ENCODE measurements at places on chromosomes 16 and 17.

GRCh38 chr16:69253870-69254341 lies 57.2 kb upstream of the VPS4A start:
- no peak for DNase-seq

DNA sequence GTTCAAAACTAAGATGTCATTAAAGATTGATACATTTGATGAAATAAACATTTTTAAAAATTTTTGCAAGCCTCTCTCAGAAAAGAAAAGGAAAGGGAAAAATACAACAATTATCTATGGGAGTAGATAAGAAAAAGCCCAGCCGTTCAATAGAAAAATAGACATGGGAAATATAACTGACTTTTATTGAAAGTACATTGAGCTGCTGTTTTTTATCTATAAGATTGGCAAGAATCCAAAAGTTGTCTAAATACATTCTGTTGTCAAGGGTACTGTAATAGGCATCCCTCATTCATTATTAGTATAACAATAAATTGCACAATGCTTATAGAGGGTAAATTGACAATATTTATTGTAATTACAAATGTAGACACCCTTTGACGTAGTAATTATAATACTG lies 38.4 kb upstream of the IRX6 start:
- no peak for DNase-seq

- DNase-seq, result no peak
Observed at GRCh38 chr16:81143921-81144471, 47.8 kb upstream of the GCSH start.

- DNase-seq, result no peak
Observed at GRCh38 chr17:64480951-64481350, 15.9 kb downstream of the POLG2 start.

DNA sequence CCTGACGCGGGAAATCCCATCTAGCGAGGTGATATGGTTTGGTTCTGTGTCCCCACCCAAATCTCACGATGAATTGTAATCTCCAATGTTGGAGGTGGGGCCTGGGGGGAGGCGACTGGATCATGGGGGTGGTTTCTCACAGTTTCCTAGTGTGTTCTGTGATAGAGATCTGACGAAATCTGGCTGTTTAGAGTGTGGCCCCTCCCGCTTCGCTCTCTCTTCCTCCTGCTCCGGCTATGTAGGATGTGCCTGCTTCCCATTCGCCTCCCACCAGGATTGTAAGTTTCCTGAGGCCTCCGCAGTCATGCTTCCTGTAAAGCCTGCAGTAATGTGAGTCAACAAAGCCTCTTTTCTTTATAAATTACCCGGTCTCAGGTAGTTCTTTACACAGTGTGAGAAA lies 31.6 kb downstream of the IFT140 start:
- no peak for DNase-seq

DNA sequence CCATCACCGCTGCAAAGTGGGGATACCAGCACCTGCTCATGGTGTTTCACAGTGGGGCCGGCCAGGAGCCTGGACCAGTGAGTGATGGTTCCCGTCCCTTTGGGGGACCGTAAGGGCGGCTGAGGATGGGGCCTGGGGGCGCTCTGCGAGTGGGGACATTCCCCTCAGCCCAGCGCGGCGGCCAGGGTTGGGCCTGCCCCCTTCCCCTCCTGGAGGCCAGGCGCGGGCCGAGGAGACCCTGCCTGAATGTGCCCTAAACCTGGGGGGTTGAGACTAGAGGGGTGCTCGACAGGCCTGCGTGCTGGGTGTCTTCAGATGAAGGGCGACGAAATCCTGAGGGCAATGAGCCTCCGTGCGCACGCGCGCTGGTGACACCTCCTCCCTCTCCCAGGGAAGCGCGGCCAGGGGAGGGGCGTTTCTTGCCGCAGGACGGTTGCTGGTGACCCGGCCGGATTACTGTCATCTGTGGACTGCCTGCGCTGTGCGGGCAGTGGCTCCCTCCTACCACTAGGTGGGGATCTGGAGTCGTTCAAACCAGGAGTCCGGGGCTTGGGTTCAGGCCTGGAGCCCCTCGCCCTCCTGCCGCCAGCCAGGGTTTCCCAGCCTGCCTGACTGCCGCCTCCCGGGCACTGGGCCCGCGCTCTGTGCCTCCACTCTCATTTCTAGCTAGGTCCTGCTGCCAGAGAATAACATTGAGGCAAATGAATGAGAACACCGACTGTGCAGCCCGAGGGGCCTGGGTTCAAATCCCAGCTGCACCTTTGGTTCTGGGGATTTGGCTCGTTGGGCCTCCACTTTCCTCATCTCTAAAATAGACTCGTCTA lies 17.1 kb downstream of the TBX2 start:
- peak; percentile 48 for DNase-seq

GRCh38 chr17:10091046-10091445 lies 107.4 kb downstream of the GAS7 start:
- no peak for DNase-seq

Data from activated gamma-delta T cell treated with Interleukin-2 at 50 U/mL for 16 hours (primary cell).